NCI-H1694 (cell line): ENCODE measurements at places on chromosomes 1 and 21.

GRCh38 chr1:201944639-201945038 is 1.7 kb downstream of the LMOD1 start:
- no peak for DNase-seq

DNA sequence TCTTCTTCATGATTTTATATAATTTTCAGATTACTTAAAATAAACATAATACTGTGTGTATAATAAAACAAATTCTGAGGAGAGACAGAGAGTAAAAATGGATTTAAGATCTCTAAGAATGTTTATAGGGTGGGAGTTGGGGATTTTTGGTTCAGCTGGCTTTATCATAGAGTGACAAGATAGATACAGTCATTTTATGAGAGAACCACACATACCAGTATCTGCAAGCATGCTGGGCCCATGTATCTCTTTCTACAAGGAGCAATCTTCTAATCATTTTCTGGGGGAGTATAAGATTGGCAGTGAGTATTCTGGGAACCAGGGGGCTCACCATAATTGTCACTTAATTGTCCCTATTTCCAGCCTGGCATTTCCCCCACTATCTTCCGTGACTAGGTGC is 64.3 kb upstream of the DUSP10 start:
- DNase-seq = no peak

DNA sequence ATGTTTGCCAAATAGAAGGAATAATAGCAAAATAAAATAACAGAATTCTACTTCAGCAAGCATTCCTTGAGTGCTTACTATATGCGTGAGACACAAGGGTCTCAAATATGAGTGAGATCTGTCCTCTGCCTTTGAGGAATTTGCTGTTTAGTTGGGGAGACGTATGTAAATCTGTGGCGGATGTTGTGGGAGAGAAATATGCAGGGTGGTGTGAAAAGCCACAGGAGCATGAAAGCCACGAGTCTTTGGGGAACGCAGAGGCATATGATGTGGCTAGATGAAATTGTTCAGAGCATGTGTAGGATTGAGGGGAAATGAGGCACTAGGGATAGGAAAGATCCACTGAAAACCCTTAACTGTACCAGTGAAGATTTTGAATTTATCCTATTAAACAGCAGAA is 244.4 kb downstream of the PBX1 start:
- no peak for DNase-seq

DNA sequence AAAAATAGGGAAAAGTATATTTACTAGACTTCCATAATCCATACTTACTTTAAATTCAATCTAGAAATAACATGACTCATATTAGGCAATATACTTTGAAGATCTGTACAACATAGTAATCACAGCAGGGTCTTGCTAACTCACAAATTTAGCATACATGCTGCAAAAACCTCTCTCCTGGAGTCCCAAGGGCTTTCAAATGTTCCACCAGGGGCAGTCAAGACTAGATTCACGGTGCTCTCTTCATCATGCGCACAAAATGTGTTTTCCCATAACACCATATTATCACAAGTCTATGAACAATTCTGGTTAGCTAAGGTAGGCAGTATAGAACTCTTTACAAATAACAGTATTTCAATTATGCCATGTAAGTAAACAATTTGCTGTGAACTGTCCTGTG is 45.8 kb downstream of the SSX2IP start:
- DNase-seq = no peak

- no peak for DNase-seq
Observed at GRCh38 chr1:195717651-195718050, 890.6 kb downstream of the KCNT2 start.

GRCh38 chr21:45109831-45110492 is 35.6 kb downstream of the ADARB1 start:
- no peak for DNase-seq

GRCh38 chr21:41751611-41752011 is 15.2 kb downstream of the RIPK4 start:
- no peak for DNase-seq

- DNase-seq = no peak
Observed at GRCh38 chr1:118890851-118891384, 97.2 kb downstream of the TBX15 start.

- no peak for DNase-seq
Observed at GRCh38 chr1:181386951-181387350, 96.4 kb upstream of the CACNA1E start.

DNA sequence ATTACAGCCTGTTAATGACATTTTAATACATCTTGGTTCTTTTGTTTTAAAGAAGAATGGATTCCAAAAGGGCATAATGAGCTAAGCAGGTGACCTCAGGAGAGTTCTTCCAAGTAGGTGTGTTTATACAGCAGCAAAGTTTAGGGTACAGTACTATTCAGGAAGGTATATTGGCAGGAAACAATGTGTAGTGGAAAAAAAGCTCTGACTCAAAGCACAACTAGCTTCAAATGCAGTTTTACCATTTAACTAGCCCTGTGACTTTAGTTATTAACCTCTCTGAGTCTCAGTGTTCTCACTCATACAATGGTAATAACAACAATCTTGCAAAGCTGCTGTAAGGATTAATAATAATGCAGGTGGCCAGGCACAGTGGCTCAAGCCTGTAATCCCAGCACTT is 29.9 kb downstream of the FAF1 start:
- DNase-seq = no peak

DNA sequence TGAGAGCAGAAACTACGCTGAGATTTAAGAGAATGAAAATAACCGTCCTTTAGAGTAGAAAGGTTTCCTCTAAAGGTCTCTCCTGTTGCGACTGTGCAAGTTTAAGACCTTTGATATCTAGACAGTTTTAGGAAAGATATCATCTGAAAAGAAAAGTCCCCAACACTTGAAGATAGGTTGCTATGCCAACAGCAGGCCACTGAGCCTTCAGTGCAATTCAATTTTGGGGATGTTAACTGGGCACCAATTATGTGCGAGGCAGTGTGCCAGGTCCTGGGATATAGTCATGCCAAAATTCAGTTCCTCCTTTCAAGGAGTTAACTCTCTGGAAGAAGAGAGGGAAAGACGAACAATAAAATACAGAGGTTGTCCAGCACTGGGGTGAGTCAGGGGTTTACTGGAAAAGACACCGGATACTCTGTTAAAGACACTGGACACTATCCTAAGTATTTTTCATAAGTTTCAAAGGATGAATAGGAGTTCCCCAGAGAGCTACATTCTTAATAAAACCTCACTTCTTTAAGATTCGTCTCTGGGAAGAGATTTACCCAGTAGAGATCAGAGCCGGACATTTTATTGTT is 25.5 kb upstream of the ZNF281 start:
- DNase-seq = no peak

DNA sequence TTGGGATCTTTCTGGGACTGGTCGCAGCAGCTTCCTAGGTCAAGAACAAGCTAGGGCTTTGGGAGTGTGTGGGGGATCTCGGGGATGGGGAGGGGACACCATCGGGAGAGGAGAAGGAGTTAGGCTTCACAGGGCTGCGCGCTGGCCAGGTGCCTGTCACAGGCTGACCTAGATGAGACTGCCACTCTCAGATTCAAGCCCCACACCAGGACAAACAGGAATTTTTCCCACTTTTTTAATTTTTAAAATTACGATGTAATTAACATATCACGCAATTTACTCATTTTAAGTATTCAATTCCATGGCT is 180.6 kb downstream of the CAMTA1 start:
- DNase-seq = no peak

- DNase-seq = no peak
Observed at GRCh38 chr21:37319551-37319950, 47.0 kb upstream of the DYRK1A start.

DNA sequence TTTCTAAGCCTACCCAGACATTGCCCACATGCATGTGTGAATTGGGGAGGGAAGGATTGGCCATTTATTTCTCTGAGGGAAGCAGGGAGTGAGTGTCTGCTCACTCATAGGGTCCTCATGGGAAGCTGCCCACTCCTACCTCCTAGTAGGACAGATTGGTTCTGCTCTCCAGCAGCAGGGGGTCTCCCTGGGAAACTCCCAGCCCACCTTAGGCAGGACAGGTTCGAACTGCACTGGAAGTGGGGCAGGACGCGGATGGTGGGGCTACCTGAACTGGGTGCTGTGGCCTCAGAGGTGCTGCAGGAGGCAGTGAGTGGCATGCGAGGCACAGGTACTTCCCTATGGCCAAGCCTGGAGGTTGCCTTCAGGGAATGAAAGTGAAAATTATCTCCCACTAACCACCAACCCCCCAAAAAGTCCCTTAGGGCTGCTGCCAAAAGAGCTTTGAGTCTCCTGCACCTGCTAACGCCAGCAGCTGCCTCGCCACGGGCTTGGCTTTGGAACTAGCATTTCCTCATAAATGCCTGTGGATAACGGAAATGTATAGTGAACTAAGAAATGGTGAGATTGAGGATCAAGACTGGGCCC is 157.0 kb upstream of the COA6 start:
- no peak for DNase-seq

GRCh38 chr1:39144924-39145323 is 59.6 kb upstream of the MACF1 start:
- no peak for DNase-seq

DNA sequence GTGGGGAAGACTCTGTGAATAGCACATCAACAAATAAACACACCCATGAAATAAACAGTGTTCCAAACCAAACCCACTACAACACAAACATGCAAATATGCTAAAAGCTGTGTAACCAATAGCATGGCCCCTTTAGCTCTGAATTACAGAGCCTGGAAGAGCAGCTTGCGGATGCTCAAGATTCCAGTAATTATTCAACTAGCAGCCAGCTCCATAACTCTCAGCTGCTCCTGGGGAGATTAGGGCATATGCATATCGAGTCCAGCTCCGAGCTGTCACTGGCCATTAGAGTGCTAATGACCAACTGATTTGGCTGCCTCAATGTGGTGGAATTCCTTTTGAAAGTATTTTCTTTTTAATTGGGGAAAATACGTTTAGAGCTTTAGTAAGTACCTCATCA is 207.1 kb downstream of the HHAT start:
- no peak for DNase-seq

GRCh38 chr1:228792601-228793000 is 57.3 kb downstream of the RHOU start:
- DNase-seq = no peak

GRCh38 chr1:200969726-200970561 is 53.6 kb downstream of the KIF21B start:
- no peak for DNase-seq

DNA sequence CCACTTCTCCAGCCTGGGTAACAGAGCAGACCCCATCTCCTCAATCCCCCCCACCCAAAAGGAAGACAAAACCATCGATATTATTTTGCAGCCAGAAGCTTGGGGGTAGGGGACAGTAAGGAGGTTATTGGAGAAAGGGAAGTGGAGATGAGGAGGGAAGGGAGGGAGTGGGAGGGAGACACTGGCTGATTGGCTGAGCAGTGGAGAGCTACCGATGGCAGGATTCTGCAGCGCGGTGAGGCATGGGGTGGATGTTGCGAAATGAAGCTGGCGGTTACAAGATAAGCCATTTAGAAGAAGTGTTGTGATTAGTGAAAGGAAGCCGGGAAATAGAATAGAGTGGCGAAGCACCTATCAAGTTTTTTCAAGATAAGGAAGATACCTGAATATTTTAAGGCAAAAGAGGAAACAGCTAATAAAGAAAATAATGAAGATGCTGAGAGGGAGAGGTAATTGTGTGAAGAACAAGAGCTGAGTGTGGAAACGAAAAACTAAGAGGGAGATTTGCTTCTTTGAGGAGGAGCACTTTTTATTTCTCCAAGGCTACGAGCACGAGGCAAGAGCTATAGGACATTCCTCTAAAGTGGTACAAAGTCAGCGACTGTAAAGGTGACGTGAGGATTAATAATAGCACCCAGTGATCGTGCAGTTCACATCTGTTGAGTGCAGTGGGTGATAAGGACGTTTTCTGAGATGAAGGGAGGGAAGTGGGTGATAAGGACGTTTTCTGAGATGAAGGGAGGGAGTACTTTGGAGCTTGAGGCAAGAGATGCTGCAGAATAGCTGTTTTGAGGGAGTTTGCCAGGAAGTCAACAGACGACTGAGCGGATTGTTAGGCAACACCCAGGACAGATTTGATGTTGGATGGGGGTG is 103.2 kb upstream of the KIF26B start:
- no peak for DNase-seq

GRCh38 chr1:212884592-212884991 is 26.5 kb downstream of the FLVCR1 start:
- DNase-seq = no peak

DNA sequence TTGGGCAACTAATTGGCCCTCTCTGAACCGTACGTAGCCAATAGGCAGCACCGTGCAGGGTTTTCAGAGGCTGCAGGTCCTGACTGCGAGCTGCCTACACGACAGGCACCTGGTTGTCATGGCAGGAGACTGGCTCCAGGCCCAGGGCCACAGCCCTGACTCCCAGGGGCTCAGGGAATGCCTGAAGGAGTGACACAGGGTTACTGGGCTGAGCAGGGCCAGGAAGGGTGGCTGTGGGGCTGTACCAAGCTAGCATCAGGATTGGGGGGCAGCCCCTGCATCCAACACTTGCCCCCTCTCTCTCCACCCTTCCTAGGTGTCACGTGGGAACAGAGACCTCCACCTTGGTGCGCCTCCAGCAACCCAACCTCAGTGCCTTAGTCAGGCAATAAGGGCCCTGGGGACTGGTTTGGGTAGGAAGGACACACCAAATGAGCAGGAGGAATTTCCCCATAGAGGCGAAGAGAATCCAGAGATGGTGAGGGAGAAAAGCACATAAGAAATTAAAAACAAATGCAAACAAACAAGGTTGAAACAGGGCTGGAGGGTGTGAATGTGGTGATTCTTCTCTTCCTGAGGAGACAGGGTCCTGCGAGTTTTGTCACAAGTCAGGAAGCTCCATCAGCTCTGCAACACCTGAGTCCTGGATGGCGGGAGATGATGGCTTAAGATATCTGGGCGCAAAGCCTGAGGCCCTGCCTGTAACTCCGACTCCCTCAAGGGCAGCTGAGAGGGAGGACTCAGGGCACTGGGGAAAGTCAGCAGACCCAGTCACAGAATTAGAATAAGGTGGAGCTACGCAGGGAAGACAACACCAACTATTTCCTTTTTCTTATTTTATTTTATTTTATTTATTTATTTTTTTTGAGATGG is 19.7 kb upstream of the RNU1-4 start:
- no peak for DNase-seq

DNA sequence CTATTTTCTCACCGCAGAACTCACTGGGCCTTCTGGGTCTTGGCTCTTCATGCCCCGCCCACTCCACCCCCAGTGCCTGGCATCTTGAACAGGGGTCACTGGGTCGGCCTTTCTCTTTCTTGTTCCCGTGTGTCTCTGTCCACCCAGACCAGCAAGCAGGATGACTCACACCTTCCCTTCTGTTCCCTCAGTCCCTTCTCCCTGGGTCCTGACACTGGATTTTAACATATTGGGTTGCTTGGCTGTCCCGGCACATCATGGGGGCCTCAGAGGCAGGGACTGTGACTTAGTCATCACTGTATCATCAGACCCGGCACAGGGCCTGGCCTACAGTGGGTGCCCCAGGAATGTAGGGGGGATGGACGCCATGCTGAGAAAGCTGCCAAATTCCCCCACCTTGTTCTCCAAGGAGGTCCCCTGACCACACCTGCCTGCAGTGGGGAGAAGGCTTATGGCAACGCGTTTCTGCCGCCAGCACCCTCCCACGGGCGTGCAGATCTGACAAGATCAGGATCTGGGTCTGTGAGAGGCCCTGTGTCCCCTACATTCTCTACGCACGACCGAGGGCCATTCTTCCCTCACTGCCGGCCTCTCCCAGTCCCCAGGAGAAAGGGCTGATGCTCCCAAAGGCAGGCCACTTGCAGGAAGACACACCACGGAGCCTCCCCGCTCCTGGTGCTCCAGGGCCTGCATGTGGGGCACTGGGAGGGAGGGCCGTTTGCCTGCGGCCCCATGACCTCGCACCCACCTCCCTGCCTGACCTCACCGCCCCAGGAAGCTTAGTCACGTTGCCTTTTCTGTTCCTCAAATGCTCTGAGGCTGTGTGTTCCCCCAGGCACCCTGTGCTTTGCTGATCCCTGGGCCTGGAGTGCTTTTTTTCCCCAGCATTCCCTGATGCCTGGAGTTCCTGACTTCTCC is 157.2 kb upstream of the TMEM51 start:
- no peak for DNase-seq
